ENCODE measurements at places on chromosomes 13 and 19. TPM values are rescaled to one million over a fixed set of nuclear protein-coding genes. Genes with fewer than 3 reads are reported as not detected.

LILRA1 gene
- total RNA-seq: not detected

ZNF324 gene
- total RNA-seq: 20.8 TPM

DNA sequence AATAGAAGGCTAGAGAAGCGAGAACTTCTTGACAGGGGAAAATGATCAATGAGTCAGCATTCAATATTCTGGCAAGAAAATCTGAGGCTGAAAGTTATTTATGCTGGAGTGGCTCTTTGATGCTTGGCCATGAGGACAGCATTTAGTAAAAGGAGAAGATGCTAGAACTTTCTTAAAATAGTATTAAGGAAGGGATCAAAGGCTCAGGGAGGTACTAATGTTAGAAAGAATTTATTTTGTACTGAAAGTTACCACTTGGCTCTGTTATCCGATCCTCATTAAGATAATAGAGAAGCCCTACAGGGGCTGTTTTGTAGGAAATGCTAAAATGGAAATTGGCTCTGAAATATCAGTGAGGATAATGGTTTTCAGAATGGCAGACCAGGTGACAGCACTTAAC lies 1774.6 kb upstream of the PCDH20 start:
- DNase-seq: no peak

- DNase-seq: no peak
These were observed 8.3 kb downstream of the TEKTIP1 start for GRCh38 chr19:3547301-3547731.

GRCh38 chr13:25059958-25060357 lies 36.0 kb upstream of the PABPC3 start:
- DNase-seq: no peak

- no peak for DNase-seq
These were observed 100.4 kb upstream of the SERP2 start for GRCh38 chr13:44273216-44273615.
